Coronary artery (tissue), 2 donors: ENCODE measurements at places on chromosomes 4 and X.

DNA sequence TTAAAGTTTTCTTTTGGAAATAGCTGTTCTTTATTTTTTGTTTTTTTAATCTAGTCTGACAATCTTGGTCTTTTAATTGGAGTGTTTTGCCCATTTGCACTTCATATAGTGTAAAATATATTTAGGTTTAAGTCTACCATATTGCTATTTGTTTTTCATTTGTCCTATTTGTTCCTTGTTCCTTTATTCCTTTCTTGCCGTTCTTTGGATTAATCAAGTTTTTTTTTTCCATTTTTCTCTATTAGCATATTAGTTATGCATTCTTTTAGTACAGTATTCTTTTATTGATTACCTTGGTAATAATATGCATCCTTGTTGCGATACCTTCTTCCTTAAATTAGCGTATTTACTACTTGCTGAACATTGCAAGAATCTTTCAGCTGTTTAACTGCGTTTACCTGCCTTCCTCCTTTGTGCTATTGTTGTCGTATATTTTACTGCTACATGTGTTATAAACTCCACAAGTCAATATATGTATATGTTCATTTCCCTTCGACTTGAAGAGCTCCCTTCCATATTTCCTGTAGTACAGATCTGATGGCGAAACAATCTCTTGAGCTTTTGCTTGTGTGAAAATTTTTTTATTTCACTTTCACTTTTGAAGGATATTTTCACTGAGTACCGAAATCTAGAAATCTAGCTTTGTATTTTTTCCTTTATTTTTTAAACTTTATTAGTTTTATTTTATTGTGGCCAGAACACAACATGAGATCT lies 23.9 kb upstream of the RNF212 start:
- DNase-seq, result no peak

DNA sequence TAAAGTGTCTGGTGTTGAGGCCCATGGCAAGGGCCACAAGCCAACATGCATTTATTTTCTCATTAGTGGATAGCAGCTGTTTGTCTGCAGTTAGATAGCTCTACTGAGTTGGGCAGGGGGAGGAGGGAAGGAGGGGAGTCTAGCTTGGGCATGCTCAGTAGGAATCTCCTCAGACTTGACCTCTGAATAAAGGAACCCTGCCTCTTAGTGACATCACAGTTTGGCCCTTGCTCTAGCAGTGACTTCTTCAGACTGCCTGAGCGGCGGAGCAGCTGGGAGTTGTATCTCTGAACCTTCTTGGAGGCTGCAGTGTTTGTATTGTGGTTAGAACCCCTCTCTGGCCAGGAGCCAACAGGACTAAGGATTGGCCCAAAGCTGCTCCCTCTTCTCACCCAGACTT lies 57.4 kb downstream of the BCORL1 start:
- DNase-seq, result no peak

DNA sequence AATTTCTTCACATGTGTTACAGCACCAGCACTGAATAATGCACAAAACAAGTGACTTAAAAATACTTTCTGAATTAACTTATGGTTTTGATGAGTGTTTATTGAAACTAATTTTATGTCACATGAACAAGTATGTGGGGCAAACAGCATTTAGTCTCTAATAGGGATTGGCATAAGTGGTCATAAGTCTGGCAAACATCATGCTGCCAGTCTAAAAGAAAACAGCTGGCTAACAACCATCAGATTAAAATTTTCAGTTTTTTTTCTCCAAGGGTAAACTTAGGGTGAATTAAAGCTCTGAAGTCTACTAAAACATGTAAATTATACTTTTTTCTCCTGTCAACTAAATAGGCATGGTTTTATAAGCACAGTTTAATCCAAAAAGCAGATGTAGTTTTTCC lies 1014.2 kb downstream of the FAT4 start:
- no peak for DNase-seq

- no peak for DNase-seq
Observed at GRCh38 chrX:54495814-54496516, at the start of gene FGD1. FGD1 (minus strand) TSS chrX:54496234; CDS start chrX:54495432, 802 bp downstream.

- no peak for DNase-seq
Observed at GRCh38 chr4:81984746-81985145, 389.0 kb downstream of the HNRNPD start.

- DNase-seq, result no peak
Observed at GRCh38 chr4:127417885-127418535, 214.7 kb upstream of the INTU start.

GRCh38 chr4:6987588-6987961 lies 55.6 kb upstream of the TADA2B start:
- DNase-seq, result no peak

DNA sequence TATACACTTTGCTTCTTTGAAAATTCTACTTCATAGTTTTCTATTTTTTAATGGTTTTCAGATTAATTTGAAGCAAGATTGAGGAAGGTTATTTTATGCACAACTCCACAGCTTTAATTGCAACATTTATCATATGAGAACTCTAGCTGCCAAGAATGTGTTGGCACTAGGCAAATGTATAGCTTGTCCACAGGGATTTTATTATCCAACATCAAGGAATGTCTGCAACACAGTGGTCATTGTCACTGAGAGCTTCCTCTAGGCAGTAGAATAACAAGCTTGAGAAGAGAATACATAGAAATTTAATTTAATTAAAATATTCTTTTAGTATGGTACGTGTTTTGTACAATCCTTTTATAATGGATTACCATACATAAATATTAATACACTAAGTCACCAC lies 1600.8 kb downstream of the ARAP2 start:
- no peak for DNase-seq

- no peak for DNase-seq
Observed at GRCh38 chrX:32998776-32999175, 212.6 kb downstream of the DMD start.

DNA sequence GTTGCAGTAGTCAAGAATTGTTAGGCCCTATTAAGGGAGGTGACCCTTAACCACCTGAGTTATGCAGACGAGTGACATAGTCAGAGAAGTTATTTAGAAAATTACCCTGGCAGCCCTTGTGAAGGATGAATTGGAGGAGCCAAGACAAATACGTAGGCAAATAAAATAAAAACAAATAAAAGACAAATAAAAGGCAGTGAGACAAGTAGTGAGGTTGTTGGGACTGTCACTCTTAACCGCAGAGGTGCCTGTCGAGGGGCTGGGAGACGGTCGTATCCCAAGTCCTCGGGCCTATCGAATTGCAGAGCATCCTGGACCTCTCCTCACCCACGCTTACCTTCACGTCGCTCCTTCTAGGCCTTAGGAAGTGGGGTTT lies 58.0 kb upstream of the ZC4H2 start:
- DNase-seq, result no peak

DNA sequence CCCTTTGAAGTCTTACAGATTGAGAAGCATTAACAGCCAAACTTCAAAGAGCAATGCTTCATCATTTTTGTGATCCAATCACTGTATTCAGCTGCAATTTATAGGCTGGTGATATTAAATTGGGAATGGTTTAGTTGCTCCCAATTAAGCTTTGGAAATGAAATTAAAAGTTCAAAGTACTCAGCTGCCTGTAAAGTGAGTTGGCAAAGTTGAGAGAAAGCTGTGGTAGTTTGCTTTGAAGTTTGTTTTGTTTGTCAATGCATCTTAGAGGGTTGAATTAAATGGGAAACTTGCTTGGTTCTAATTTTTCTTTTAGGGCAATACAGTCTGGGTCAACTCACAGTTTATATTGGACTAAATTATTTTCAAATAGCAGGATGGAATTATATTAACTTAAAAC lies 238.4 kb upstream of the CTSO start:
- no peak for DNase-seq

- DNase-seq, result no peak
Observed at GRCh38 chr4:3520276-3520675, 11.9 kb downstream of the LRPAP1 start.

DNA sequence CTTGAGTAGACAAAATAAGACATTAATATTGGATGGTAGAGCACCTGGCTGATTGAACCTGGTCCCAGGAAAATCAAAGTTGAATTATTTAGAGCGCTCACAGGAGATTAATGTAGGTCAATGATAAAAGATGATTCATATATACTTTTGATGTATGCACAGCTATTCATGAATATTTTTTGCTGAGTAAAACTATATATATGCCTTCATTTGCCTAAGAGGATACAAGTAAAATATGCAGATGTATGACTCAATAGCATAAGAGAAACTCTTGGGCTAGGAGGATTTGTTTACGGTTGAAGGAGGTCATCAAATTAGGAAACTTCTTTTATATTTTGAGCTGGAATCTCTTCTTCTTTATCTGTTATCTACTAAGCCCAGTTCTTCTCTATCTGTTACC lies 202.7 kb upstream of the HS3ST1 start:
- DNase-seq, result no peak

GRCh38 chr4:175070444-175070843 lies 152.3 kb downstream of the ADAM29 start:
- no peak for DNase-seq

DNA sequence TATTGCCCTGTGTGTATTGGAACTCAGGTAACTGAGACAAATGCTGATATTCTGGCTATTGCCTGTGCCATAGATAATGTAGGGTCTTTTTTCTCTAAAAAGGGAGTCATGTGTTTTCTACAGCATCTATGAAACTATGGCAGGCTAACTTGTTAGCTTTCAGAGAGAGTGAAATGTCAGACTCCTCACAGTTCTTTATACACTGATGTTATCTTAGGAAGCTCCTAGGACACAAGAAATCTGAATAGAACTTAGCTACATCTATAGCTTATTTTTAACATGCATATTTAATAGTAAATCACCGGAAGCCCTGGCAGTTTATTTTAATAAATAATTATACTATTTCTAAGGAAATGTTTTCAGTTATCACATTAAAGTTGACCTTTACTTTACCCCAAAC lies 369.6 kb downstream of the NAF1 start:
- DNase-seq, result no peak

DNA sequence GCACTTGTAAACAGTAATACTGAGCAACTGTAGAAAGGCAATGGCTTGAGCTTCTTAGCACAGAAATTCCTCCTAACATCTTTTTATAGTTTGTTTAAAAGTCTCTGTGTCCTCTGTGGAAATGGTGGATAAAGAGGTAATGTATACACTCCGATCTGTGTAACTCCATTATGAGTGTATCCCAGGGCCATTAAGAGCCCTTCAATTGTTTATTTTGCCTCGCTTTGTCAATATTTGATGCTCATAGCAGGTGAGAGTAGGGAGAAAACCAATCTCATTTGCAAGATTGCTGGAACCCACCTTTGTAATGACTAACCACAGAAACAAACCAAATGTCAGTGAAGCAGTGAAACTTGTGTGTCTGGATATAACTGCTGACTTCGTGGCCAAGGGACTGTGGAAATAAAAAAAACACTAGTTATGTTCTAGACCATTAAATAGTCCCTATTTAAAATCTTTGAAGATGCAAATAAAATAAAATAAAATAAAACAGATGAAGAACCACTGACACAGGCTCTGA lies 598.2 kb upstream of the BOD1L1 start:
- no peak for DNase-seq
